ENCODE measurements at places on chromosomes 3 and 15.

DNA sequence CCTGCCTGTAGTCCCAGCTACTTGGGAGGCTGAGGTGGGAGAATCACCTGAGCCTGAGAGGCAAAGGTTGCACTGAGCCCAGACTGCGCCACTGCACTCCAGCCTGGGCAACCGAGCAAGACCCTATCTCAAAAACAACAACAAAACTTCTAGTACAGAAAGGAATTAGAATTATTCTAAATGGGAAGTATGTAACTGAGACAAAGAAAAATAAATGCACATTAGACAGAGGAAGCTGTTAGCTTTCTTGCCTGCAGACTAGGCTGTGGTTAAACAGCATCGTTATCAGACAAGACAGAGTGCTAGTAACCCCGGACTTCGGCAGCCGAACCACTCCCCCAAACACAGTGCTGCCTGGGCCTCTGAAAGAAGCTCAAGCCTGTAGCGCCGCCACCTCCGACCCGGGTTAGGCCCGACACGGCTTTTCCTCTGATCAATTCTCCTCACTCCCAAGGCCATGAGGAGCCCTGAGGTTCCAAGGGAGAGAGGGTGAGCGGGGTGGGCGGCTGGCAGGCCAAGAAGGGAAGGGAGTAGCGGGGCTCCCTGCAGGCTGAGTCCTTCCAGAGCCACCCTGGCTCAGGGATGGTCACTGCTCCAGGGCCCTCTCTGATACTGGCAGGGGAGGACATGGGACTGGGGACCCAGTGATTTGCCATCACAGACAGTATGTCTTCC lies 44.8 kb upstream of the MUC4 start:
- DNase-seq, result no peak

DNA sequence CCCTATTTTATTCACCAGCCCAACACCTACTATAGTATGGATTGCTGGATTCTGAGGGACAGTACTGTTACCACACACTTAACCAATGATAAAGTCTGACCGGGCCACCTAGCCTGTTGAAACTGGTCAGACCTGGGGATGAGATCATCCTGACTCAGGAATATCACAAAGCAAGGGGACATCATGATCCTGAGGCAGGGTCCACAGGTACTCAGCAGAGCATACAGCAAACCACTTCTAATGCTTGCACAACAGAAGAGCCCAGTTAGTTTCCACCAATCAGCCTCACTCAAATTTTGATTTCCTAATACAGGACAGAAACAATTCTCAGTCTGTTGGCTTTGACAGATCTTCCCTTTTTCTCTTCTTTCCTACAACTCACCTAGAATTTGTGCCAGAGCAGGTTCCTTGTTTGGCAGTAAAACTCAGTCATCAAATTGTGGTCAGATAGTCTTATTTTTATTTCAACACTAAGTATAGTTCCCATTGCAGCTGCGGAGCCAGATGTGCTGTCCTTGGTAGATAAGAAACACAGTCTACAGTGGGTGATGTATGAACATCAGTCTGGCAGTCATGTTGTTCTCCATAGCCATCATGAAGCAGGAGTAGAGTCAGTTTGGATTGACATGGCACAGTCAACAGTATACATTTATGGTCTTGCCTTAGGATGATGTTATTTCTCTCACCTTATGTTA lies 90.1 kb upstream of the PRR23C start:
- no peak for DNase-seq

- no peak for DNase-seq
These were observed 81.5 kb upstream of the KCNMB2 start for GRCh38 chr3:178454726-178455125.

DNA sequence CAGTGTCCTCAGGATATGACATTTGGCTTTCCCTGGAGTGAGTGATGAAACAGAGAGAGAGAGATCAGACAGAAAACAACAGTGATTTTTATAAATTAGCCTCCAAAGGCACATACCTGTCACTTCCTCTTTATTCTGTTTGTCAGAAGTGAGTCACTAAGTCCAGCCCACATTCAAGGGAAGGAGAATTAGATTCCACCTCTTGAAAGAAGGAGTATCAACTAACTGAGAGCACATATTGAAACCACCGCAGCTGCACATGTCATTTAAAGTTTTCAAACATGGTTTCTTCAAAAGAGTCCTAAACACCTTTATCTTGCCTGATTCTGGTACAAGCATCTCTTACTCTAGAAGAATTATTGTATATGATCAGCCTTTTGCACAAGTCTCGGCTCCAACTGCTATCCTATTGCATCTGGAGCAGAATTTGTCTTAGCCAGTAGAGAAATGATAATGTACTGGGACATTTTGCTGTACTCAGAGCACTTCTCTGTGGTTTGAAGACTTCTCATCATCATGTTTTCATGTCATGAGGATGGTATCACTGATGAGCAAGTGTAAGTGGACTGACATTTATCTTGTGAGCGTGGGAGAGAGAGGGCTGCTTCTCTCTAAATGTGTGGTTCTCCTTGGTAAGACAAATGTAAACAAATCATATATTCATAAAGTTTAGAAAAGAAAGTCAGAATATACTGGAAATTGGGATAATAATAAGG lies 338.9 kb upstream of the CFAP20DC start:
- DNase-seq, result no peak

GRCh38 chr3:148186881-148187280 lies 510.8 kb upstream of the AGTR1 start:
- DNase-seq, result no peak

DNA sequence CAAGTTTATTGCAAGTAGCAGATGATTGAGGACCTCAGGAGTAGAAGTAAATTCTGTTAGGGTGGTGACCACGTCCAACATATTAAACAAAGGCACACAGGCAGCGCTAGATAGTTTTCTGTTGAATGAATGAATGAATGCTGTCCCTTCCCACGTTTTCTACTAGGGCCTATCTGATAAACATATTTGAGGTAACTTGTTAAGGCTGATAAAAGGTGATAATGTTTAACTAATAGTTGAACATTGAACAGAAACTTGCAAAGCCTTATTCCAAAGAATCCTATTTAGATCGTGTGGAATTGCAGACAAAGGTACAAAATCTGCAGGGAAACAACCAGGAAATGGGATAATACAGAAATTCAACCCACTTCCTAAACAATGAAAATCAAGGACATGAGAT lies 559.5 kb upstream of the SEMA6D start:
- DNase-seq, result no peak

DNA sequence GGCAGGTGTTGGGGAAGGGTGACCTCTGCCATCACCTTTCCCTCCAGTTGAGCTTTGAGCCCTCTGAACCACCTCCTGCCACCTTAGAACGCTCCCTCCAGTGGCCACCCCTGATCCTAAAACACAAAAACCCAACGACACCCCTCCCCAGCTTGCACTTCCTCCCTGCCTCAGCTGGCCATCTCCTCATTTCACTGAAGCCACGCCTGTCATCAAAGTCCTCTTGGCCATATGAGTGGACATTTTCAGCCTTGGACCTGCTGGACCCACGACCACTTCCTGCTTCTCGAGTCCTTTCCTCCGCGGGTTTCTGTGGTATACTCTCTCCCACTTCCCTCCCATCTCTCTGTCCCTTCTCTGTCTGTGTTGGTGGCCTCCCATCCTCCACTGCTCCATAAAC lies 48.5 kb upstream of the NR2C2 start:
- DNase-seq, result no peak

GRCh38 chr3:182690172-182690571 lies 103.1 kb upstream of the ATP11B start:
- no peak for DNase-seq

GRCh38 chr15:66955871-66956585 lies 109.4 kb upstream of the SMAD3 start:
- DNase-seq, result no peak

GRCh38 chr3:48576647-48577046 lies 13.1 kb upstream of the UCN2 start:
- no peak for DNase-seq

DNA sequence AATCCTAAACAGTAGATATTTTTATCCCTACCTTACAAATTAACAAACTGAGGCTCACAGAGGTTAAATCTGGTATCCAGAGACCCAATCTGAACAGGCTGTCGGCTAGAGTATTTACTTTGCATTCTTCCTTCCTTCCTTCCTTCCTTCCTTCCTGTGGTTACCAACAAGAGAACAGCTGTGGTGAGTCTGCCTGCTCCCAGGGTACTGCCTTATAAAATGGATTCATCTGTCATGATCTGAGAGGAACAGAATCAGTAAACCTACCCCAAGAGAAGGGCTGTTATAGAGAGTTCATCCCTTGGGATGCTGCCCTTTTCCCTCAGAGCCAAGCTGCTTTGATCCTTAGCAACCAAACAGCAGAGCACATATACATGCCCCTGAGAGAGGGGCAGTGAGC lies 3.6 kb downstream of the GADL1 start:
- DNase-seq, result no peak

- DNase-seq, result no peak
These were observed 60.9 kb downstream of the NOX5 start for GRCh38 chr15:69075440-69075839.

GRCh38 chr3:179260949-179261765 lies 10.2 kb upstream of the KCNMB3 start:
- peak; percentile 25 for DNase-seq

- DNase-seq, result no peak
These were observed 15.0 kb downstream of the MAPKBP1 start for GRCh38 chr15:41789236-41789635.

GRCh38 chr3:118805007-118805406 lies 229.6 kb downstream of the IGSF11 start:
- DNase-seq, result no peak

GRCh38 chr3:176655404-176656094 lies 541.7 kb downstream of the TBL1XR1 start:
- no peak for DNase-seq

DNA sequence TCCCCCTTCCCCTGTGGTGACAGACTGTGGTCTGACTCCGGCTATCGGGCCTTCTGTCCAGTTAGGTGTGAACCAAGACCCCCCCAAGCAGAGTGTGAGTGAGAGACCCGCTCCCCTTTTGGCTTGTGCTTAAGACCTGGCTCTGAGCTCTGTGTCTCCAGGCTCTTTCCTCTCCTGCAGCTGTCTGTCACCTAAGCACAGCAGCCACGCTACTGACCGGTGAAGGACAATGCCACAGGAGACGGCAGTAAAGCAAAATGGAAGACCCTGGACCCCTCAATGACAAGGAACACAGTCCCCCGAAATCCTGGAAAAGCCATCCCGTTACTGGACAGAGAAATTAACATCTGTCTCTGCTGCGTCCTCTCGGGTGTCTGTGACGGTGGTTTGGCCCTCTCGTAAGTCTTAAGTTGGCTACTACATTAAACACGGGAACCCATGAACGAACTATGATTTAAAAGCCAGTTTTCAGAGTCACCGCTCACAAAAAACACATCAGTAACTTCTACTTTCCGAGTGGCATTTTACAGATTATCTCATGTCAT lies 53.7 kb downstream of the CHSY1 start:
- no peak for DNase-seq

- DNase-seq, result no peak
These were observed 10.7 kb downstream of the AQP9 start for GRCh38 chr15:58148633-58149445.

DNA sequence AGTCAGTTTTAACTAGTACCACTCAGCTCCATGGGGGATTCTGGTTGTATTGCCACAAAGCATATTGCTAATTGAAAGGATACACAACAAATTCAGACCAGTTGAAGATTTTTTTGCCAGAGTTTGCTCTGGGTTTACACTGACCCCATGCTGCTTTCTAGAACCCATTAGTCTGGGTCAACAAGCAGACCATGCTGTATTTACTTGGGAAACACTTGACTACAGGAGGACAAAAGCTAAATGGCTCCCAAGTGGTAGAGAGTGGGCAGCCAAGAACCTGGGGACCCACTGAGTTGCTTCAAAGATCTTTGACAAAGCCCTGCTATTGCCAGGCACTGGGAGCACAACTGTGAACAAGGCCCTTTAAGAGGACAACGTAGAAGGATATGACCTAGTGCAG lies 86.8 kb upstream of the PSMD6 start:
- DNase-seq, result no peak

GRCh38 chr3:150303768-150304167 lies 104.3 kb upstream of the TSC22D2 start:
- DNase-seq, result no peak

DNA sequence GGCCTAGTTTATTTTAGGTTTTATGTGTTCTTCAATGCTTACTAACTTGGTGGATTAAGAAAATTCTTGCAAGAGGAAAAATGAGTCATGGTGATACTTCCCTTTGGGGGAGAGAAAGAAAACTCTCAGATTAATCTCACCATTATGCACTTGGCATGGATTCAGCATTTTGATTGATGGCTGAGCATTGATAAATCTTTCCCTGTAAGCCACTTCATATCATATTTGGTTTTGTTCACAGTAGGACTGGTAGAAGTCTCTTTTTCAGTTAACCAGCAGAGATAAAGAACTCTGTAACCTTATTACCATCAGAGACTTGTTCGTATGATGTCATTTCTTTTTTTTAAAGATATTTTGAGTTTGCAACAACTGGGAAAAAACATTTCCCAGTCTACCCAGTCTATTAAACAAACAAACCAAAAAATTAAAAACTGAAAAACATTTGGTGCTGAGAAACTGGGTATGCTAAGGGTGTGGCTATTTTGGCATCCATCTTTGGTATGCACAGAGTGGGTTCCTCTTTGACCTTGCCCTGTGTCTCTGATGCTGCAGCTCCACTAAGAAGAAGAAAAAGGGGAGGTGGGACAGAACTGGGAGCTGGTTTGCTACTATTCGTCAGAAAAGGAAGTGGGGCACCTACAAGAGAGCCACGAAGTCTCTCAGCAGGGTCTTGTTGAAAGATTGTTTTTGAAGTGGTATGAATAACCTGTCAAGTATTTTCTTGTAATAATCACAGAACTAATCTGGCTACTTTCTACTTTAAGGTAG lies 17.2 kb downstream of the TMOD3 start:
- DNase-seq, result no peak

DNA sequence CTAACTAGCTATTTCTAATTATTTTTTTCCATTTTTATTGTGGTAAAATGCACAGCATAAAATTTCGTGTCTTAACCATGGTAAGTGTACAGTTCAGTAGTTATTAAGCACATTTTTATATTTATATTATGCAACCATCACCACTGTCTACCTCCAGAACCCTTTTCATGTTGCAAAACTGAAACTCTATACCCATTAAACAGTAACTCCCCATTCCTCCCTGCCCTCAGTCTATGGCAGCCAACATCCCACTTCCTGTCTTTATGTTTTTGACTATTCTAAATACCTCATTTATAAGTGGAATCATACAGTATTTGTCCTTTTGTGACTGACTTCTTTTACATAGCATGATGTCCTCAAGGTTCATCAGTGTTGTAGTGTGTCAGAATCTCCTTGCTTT lies 25.5 kb downstream of the SLC35A5 start:
- no peak for DNase-seq

GRCh38 chr15:67946701-67947100 lies 106.9 kb upstream of the RNU6-1 start:
- no peak for DNase-seq

DNA sequence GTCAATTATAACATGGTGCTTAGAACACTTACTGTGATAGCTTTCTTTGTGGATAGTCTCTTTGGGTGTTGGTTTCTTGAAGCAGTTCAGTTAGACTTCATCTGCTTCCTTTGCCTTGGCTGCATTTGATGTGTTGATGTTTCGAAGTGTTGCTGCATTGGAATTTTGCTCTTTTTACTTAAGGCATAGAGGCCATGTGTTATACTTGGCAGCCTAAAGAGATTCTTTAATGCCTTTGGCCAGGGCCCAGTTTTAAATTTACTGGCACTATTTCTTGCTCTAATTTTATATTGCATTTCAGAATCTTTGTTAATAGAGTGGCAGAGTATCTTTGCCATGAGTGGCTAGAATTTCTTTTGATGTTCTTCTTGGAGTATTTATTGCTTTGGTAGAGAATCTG lies 21.2 kb downstream of the NR1D2 start:
- no peak for DNase-seq

Data from activated CD4-positive, CD25-positive, alpha-beta regulatory T cell (primary cell).